ENCODE measurements at places on chromosomes 1 and 21.

GRCh38 chr1:147600119-147601111, 59.1 kb downstream of the BCL9 start:
- DNase-seq, result no peak

DNA sequence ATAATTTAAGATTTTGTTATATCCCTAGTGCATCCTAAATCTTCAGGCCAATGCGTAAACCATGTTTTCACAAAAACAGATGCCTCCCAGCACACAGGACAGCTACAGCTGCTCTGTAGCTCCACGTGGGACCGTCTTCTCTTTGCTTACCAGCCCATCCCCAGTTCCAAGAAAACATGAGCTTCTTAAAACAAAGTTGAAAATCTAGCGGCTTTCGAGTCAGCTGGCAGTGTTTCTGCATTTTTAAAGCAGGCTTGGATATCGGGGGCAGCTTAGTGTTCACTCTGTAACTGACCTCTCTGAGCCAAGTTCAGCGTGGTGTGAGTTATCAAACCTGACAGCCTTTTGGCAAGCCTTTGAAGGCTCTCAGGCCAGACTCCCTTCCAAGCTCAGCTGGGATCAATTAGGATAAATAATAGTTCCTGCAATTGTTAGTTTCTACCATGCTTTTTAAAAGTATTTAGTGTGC, 881.5 kb downstream of the LTN1 start:
- no peak for DNase-seq

DNA sequence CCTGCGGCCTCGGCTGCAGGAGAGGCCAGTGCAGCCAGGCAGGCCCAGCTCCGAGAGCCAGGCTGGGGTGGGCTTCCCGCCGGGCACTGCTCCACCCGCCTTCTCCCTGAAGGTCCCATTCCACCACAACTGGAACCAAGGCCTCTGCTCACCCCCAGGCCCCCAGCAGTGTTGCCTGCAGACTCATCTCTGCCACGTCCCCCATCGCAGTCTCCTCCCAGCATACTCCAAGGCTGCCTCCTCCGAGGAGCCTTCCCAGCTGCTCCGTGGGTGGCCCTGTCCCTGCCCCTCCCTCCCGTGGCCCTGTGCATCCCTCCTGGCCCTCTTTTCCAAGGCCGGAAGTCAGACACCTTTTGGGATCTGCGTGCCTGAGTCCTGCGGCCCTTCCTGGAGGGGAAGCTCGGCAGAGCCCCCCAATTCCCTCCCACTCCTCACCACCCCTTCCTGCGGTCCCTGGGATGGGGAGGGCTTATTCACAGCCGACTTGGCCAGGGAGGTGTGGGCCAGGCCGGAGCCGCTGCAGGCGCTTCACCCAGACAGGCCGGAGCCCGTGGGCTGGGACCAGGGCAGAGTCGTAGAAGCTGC, 47.6 kb downstream of the SLX9 start:
- DNase-seq, result no peak

DNA sequence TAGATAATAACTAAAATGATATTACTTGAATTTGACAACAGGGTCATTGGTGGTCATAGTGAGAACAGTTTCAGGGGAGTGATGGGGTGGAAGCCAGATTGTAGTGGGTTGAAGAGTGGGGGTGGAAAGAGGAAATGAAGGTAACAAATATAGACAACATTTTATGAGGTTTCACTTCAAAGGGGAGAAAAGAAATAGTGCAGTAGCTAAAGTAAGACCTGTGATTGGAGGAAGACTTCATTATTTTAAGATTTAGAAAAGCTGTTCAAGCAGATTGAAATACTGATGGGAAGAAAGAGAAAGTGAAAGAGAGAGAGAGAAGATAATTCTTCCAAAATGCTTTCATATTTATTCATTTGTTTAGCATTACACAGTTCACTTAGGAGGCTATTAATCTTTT, 52.0 kb upstream of the KCNA3 start:
- DNase-seq, result no peak

GRCh38 chr1:235745503-235746136, 96.0 kb upstream of the GNG4 start:
- DNase-seq, result no peak

DNA sequence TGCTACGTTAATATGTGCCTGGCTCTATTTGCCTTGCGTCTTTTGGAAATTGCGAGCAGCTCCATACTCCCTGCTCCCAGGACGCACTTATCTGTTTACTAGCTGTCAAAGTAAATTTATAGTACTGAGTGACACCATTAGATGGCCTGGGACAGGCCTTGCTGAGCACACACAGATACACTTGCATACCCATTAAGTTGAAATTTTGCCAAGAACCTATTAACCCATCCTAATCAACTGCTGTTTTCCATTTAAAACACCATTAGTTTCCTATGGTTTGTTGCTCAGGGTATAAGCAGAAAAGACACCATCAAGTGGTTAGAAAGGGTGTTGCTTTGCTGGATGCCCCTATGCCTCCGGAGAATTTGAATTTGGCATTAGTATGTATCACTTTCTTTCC, 187.3 kb downstream of the SLC44A5 start:
- DNase-seq, result no peak

DNA sequence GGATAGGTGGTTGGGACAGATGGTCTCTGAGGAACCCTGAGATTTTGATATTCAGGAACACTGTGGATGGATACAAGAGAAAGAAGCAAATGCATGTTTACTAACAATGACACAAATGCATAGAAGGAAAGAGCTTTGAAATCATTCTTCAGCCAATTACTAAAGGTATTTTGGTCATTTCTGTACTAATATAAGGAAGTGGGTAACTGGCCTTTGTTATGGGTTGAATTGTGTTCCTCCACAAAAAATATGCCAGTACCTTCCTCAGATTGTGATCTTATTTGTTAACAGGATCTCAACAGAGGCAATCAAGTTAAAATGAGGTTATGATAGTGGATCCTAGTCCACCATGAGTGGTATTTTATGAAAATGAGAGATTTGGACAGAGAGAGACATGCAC, 68.7 kb upstream of the KCNA3 start:
- no peak for DNase-seq

Measured in stimulated activated CD4-positive, alpha-beta T cell treated with anti-CD3 and anti-CD28 coated beads, Interleukin-1b, Interleukin-23, amount 100 ng/mL, for 4 hours (primary cell).